AG09319 (cell line): ENCODE measurements at places on chromosomes 5 and 9.
A peak's percentile ranks its signal among the peaks of the same experiment; 100 is the strongest.

DNA sequence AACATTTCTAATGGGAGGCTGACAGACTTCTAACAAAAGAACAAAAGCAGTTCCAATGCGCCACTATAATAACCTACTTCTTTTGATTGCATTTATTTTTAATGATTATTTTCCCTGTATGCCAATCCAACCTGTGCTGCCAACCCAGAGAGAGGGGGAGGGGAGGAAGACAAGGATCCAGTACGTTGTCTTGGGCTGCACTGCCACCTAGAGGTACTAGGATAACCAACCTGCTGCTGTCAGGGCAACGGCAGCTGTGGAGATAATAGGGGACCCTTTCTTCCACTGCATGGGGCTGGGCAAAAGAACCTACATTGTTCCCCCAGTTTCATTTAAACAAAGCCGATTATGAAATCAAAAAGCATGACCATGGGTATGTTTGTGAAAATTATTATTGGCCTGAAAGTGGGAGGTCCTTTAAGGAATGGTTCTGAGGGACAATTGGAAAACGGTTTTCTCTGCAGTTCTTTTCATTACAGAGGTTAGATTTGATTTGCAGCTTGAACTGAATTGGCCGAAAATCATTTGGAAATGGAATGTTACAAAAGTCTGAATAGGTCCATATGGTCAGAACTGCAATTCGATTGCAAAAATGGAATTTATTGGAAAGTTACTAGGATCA lies 101.3 kb downstream of the RASEF start:
- peak; percentile 45 for DNase-seq

GRCh38 chr5:5141339-5141599 lies 1.1 kb downstream of the ADAMTS16 start:
- no peak for DNase-seq

DNA sequence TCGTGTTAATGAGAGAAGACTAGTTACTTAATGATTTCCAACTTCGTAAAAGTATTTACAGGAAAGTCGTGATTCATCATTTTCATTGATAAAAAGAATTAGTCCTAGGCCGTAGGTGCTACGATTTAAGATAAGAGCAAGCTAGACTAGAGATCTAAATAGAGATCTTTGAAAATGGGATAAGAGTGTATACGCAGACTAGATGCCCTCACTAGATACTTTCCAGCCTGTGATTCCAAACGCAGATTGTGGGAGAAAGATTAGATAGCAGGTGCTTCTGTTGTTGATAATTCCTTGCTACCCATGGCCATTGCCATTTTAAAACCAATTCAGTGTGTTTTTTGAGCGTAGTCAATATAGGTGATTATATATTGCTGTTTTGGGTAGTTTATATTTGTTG lies 6.7 kb upstream of the SMIM15 start:
- no peak for DNase-seq

GRCh38 chr5:139150367-139150999 lies 47.7 kb downstream of the SIL1 start:
- DNase-seq, result no peak

- no peak for DNase-seq
Observed at GRCh38 chr9:86352440-86353077, 1.7 kb downstream of the TUT7 start.

GRCh38 chr9:36011379-36011778 lies 25.3 kb upstream of the RECK start:
- no peak for DNase-seq

DNA sequence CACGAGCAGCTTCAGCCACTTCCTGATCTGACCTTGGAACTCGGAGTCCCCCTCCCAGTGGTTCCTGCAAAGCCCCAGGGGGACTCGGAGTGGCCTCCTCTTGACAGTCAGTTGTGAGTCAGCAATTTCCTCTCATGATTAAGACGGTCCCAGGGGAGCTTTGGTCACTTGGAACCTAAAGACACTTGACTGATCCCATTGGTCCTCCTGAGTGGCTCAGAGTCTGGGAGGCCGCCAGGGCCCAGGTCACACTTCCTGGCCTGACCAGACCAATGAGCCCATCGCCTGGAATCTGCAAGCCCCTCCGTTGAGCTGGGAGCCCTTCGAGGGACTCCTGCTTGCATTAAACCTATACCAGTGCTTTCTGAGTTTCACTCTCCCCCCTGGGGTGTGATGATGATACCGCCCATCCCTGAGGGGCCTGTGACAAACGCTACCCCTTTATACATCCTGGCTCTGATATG lies 29.1 kb downstream of the TSPAN17 start:
- DNase-seq, result no peak

- no peak for DNase-seq
Observed at GRCh38 chr5:126369995-126370731, 53.0 kb upstream of the GRAMD2B start.

DNA sequence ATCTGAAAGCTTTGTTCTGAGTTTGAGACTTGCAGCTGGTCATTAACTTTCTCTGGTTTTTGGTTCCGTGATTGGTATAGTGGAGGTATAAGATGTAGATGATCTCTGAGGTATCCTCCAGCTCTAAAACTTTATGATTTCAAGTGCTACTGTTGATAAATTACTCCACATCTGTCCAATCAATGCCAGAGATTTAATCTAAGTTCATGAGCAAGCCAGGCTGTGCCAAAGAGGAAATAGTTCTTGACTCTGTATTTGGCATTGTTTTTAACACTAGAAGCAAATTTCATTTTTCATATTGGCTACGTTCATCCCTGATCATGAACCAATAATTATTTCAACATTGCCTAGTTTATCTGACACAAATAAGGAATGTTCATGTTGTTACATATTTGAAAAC lies 28.5 kb upstream of the CHD1 start:
- no peak for DNase-seq

DNA sequence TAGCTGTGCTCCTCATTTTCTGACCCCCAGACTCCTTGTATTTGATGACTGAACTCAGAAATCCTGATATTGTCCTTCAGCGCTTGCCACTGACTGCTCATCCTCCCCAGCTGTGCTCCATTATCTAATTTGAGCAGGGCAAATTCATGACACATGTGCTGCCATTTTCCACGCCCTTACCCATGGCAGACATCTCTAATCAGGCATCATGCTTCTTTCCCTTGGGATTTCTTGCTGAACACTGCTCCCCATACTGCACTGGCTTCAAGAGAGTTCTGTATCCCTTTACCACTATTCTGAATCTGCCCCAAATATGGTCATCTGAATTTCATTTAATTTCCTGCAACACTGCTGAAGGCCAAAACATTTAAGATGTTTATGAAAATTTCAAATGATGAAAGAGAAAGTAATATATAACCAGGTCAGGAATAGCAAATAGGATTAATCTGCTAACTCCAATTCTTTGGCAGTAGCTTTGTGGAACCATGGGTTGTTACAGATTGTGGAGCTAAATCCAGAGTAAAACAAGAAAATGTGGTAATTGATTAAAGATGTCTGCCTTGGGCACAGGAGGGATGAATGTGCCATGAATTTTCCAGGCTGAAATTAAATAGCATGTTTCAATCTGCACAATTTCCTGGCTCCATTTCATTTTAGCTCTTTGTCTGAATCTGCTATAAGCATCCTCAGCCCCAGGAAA lies 93.6 kb downstream of the CYFIP2 start:
- peak; percentile 5 for DNase-seq

GRCh38 chr9:100515578-100516494 lies 42.9 kb downstream of the TMEFF1 start:
- DNase-seq, result no peak

- no peak for DNase-seq
Observed at GRCh38 chr5:178435321-178436238, 154.6 kb downstream of the COL23A1 start.

GRCh38 chr9:101977614-101978210 lies 239.3 kb upstream of the GRIN3A start:
- DNase-seq, result no peak

- DNase-seq, result no peak
Observed at GRCh38 chr9:88969646-88970373, 21.5 kb upstream of the S1PR3 start.

DNA sequence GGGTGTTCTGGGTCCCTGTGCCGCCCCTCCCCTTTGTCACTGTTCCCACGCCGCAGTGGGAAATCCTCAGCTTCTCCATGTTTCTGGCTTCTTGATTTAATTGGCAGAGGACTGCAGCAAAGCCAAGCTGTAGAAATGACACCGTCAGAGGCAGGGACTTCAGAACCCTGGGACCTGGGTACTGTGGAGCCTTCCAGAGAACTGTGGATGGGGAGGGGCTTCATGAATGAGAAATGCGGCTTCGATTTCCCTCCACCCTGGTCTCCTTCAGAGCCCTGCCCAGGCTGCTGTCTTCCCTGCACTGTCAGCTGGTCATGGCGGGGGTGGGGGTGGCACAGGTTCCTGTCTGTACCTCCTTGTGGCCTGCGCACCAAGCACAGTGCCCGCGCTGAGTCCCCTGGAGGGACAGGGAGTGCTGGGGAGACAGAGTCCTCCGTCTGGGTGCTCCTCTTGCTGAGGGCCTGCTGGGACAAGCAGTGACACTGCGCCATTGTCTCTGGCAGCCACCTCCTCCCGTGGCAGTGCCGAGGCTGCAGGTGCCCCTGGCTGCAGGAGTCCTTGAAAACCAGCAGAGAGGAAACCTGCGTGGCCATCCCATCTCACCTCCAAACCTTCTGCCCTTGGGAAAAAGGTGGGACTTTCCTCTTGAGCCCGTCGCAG lies 47.2 kb downstream of the COL5A1 start:
- no peak for DNase-seq

GRCh38 chr9:123713282-123713681 lies 216.6 kb downstream of the DENND1A start:
- DNase-seq, result no peak

GRCh38 chr9:89817151-89817950 lies 212.5 kb downstream of the GADD45G start:
- DNase-seq, result no peak
